Activated CD4-positive, alpha-beta T cell treated with anti-CD3 and anti-CD28 coated beads, Interleukin-2, amount 50 U/mL, for 48 hours (primary cell): ENCODE measurements at places on chromosomes 5 and 9.

DNA sequence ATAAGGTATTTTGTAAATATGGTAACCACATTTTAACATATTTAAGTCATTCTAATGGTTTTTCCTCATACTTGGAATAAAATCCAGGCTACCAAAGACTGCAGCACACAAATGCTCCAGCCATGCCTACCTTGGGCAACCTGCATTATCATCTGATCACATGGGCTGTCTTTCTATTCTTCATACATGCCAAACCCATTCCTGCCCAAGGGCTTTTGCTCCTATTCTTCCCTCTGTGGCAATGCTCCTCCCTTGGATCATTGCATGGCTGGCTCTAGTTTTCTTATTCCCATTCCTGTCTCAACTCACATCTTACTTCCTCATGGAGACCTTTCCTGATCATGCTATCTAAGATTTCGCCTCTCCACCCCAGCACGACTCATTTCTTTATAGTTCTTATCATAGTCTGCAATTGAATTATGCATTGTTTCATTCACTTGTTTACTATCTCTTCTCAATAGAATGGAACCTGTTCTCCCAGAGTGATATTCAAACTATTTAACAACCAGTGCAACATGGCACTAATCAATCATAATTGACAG, 54.9 kb upstream of the C5orf46 start:
- DNase-seq: no peak

- no peak for DNase-seq
These were observed 44.8 kb downstream of the PJA2 start for GRCh38 chr5:109364977-109365376.

- peak; percentile 57 for DNase-seq
These were observed 8.6 kb downstream of the HAVCR2 start for GRCh38 chr5:157100140-157100679.

GRCh38 chr9:7570107-7570720, 229.4 kb downstream of the DMAC1 start:
- peak; percentile 74 for DNase-seq

DNA sequence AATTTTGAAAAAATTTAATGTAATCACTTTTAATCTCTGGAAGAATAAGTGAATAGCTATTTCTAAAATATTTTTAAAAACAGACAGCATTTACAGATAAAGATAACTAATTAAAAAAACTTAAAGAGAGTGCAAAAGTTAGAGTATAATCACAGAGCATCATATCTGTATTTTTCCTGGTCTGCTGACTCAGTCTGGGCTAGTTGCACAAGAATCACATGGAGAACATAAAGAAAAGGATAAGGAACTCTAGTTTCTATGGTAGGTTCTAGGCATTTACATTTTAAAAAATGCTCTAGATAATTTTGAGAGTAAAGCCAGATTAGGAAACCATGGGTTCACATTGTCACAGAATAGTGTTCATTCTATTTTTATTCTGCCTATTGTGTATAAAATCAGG, 347.4 kb downstream of the PSAT1 start:
- no peak for DNase-seq

GRCh38 chr5:156819537-156819936, 30.6 kb upstream of the PPP1R2B start:
- no peak for DNase-seq

DNA sequence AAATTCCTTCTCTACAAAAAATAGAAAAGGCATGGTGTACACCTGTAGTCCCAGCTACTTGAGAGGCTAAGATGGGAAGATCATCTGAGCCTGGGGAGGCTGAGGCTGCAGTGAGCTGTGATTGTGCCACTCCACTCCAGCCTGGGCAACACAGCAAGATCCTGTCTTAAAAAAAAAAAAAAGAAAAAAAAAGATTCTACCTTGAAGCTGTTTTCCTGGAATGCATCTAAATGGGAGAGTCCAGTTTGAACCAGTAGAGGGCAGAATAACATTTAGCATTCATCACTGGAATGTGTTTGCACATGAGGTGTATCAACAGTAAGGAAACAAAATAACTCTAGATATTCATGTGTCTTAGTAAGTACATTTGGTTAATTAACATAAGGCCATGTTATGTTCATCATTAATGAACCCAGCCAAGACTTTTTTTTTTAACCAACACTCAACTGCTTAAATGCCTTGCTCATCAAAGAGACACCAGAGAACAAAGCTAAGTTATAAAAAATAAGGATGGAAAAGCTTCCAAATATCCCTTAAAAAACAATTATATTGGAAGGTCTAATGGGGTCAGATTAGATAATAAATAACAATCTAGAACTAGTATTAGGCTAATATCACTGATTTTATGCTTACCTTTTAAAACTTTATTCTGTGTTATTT, 16.1 kb downstream of the IFNE start:
- no peak for DNase-seq

- DNase-seq: no peak
These were observed 337.5 kb downstream of the ZSWIM6 start for GRCh38 chr5:61669531-61669930.

DNA sequence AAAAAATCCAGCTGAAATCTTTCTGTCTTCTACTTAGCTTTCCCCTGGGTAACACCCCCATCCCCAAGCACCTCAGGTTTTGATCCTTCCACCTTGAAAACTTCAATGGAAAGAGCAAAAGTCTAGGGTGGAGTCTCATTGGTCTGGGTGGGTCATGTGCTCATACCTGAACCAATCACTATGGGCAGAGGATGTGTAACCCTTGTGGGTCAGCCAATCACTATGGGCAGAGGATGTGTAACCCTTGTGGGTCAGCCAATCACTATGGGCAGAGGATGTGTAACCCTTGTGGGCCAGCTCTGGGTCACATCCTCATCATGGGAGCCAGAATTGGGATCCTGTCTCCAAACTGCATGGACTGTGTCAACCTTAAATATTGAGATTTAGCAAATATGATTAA, 18.5 kb downstream of the NAIF1 start:
- DNase-seq: no peak

GRCh38 chr5:142720641-142721271, 34.9 kb upstream of the FGF1 start:
- DNase-seq: no peak

- no peak for DNase-seq
These were observed 142.6 kb downstream of the SAXO1 start for GRCh38 chr9:18890372-18890771.

DNA sequence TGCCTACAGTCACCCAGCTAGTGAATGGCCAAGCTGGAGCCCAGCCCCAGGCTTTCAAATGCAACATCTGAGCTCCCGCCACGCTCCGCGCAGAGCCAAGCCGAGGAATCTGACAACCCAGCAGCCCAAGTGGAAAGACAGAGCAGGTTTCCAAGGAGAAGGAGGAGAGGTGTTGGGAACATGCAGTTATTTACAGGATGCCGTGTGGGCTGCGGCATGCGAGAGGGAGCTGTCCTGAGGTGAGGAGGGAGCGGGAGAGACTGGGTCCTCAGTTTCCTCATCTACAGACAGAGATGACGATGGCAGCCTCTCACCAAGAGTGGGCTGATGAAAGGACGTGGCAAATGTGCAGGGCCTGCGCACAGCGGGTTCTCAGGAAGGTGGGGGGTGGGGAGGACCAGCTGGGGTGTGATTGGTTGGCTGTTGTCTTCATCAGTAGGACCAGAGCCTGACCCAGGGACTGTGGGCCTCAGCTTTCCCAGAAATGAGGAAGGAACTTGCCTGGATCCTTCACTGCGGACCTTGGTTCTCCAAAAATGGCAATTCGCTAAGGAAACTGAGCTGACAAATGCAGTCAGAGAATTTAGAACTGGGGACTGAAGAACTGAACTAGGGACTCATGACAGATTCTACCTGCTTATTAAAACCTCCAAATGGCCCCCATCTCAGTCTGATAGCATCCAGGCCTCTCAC, 14.8 kb upstream of the CPLX2 start:
- DNase-seq: no peak

DNA sequence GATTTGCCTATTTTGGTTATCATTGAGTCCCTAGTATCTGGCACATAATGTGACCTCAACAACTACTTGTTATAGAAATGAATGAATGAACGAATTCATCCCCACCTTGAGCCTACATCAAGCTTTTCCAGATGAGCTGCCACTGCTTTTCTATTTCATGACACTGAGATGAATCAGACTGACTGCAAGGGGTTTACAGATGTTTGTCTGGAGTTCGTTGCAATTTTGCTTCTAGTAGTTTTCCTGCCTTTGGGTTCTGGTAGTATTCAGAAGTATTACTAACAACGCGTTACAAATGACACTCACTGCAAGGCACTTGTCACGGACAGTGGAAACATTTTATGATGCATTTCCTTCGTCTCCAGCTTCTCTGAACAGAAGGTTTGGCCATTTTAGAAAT, 222.3 kb downstream of the CD180 start:
- DNase-seq: no peak

- no peak for DNase-seq
These were observed 136.5 kb downstream of the KIF4B start for GRCh38 chr5:155150012-155150411.

DNA sequence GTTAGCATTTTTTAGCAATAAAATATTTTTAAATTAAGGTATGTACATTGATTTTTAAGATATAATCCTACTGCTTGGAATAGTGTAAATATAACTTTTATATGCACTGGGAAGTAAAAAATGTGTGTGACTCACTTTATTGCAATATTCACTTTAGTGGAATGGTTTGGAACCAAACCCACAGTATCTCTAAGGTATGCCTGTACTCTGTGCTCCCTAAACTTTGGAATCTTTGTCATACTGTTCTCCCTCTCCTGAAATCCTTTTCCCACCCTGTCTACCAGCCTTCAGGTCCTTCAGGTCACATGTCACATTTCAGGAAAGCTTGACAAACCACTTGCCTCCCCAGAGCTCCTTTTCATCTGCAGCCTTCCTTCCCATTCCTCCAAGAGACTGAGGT, 308.7 kb downstream of the SPOCK1 start:
- DNase-seq: no peak

DNA sequence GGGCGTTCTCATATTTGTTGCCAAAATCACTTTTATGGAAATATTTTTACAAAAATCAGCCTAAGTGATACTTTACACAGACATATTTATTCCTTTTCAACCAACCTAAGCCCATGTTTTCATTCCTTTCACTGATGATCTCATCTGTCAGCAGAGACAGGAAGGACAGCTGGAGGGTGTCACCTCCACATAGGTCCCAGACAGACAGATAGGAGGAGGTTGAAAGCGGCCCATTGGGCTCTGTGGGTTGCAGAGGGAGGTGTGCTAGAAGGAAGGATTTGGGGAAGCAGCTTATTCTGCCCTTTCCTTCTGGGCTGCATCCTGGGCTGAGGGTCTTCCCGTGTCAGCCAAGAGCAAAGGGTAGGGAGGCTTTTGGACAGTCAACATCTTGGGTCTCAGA, 26.0 kb upstream of the SEMA4D start:
- DNase-seq: peak; percentile 35

DNA sequence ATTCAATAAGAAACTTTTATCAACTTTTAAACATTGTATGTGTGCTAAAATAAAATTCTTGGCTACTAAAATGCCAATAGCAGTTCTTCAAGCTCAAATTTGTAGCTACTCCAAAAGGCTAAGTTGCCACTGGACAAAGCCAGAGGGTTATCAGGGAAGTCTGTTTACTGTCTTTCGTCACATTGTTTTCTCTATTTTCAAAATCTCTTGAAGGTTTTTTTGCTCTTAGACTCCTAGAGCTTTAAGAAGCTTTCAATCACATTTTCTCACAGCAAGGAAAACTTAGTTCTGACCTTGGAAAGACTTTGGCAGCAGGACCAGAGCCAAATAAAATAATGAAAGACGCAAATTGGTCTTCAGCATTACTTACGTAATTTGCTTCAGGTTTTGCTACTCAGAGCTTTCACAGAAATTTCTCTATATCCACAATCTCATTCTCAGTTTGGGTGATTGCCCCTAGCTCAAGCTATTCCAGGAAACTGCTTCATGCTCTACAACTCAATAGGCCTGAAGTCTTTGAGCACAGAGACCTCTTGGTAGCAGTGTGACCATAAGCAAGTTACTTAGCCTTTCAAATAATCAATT, 257.7 kb downstream of the GABRG2 start:
- no peak for DNase-seq

GRCh38 chr5:157004893-157005551, 42.0 kb upstream of the TIMD4 start:
- DNase-seq: no peak

DNA sequence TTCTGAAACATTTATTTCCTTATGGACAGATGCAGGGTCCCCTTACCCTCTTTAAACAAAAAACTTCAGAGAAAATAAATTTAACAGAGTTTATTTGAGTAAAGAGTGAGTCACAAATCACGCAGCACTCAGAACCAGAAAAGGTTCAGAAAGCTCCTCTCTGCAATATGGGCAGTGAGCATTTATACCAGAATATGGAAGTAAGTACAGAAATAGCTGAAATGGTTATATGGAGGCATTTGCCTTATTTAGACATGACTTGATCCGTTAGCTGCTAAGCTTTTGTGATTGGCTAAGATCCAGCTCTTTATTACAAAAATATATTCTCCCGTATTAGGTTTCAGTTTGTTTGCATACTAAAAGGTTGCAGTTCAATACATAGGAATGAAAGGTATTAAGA, 1554.1 kb downstream of the EFNA5 start:
- DNase-seq: no peak

GRCh38 chr5:135343413-135343812, 55.6 kb downstream of the MACROH2A1 start:
- DNase-seq: no peak

GRCh38 chr5:142795251-142795650, 25.1 kb downstream of the ARHGAP26 start:
- no peak for DNase-seq

DNA sequence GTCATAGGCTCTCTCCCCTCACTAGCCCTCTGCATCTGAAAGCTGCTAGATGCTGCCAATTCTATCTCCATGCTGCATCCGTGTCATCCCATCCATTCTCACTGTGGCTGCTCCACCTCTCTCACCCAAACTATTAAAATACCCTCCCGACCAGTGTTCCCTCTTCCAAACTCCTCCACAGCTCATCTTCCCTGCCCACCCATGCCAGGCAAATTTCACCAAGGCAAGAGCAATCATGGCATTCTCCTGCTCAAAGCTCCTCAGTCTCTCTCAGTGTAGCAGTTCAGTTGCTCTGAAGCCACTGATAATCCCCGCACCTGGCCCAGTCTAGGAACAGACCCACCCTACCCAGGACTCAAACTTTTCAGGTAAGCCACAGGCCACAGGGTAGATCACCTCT, 48.4 kb downstream of the SPOCK1 start:
- DNase-seq: no peak

DNA sequence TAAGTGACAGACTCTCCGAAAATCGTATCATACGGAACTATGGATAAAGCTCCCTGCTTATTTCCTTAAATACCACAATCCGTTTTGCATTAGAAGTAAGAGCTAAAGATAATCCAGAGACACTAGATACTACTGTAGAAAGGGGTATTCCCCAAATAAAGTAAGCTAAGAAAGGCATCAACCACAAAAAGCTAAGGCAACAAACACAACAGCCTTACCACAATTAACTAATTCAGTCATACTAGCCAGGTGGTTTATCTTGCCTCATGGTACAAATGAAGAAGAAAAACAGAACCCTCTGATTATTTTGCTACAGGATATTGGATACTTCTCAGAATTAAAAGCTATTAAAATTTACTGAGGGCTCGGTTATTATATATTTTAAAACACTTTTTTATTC, 14.1 kb downstream of the ERP44 start:
- DNase-seq: no peak
